Kidney epithelial cell (primary cell): ENCODE measurements at places on chromosomes 2 and 18. TPM values are rescaled to one million over a fixed set of nuclear protein-coding genes. Genes with fewer than 3 reads are reported as not detected.

Gene DBI
- 82.3 and 98.0 TPM in 2 replicates for total RNA-seq

Gene STAM2
- 25.7 and 32.2 TPM in 2 replicates for total RNA-seq

Gene GRHL1
- 6.2 and 7.0 TPM in 2 replicates for total RNA-seq

Gene NEU4
- not detected in 2 replicates for total RNA-seq

DNA sequence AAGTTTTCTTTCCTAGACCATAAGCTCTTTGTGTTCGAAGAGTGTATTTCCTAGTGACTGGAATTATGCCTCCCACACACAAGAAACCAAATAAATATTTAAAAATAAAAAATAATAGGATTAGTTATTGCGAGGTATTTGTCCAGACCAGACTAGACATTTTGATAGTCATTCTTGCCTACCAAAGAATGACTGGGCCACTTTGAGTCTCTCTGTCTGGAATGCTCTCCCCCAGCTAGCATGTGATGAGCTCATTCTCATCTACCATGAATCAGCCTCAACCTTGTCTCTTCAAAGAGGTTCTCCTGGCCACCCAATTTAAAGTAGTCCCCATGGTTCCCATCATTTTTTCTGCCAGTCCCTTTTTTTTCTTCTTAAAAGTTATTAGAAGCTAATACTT is 13.9 kb upstream of the DSC1 start:
- no peak for DNase-seq

- no peak for DNase-seq
Observed at GRCh38 chr18:48342125-48342524, 67.1 kb downstream of the ZBTB7C start.

DNA sequence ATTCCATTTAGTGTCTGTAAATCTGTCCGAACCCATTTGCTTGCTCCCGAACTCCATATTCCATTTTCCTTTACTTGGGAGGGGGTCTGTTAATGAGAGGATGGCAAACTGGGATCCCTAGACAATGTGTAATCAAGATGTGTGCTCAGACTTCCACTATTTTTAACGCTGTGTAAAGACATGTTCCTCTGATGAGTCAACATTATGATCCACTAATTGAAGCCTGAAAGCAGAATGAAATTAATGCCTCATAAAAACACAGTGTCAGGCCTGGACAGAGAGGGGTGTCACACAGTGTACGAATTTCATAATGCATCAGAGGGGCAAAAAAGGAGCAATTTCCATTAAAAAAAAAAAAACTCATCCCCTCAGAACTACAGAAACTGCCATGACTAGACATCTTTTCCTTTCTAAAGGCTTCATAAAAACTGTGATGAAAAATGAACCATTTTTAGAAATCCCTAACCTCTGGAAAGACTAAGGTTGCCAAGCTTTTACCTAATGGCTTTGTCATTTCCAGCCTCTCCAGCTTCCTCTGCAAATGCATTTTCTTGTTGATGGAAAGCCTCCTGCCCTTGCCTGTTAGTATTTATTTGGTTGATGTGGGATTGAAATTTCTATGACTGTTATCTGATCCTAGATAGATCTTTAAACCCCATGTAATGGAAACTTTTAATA is 209.2 kb upstream of the DCC start:
- DNase-seq = no peak

- DNase-seq = no peak
Observed at GRCh38 chr2:65914244-65914786, 481.9 kb upstream of the SPRED2 start.

DNA sequence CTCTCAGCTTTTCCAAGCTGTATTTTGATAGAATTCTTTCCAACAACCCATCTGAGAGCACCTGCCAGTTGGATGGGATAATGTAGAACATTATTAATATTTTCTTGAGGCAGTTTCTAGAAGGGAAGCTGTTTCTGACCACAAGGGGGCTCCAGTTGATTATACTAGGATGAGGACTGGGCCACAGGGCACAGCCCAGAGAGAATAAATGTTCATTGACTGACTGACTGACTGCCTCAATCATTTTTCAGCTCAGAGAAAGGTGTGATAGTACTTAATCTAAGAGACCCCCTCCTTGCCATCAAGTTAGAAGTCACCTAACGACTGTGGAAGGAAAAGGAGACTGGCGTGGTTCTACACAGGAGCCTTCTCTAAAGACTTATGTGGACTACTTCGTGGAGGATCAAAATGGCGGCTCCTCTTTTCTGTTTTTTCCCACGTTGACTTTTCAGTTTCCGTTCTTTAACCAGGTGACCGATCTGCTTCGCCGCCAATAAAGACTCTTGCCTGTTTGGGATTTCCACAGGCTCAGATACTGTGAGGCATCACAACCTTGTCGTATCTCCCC is 31.9 kb upstream of the CREG2 start:
- no peak for DNase-seq

GRCh38 chr2:192197357-192197756 is 2.6 kb upstream of the TMEFF2 start:
- no peak for DNase-seq

DNA sequence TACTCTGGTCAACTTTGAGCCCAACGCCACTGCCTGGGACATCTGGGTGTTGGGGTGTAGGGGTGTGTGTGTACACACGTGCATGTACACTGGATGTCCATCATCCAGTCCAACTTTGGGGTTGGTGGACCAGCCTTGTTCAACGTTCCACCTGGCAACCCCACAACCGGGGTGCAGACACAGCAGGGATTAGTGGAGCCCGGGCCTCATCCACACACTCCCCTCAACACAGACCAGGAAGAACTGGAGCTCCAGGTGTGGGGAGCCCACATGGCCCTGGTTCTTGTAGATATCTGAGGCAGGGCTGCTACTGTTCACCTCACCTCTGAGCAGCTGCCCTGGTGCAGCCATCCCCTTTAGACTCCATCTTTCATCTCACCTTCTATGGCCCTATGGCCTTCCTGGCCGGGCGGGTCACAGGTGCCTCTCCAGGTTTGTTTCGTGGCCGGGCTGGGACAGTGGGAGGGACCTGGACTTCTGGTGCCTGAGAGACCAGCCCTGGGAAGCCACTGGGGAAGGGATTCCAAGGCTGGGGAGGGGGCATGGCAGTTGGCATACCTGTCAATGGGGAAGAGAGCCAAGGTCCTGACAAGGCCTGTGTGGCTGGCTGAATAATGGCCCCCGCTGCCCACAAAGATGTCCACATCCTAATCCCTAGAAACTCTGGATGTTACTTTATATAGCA is 7.5 kb downstream of the NEU2 start:
- DNase-seq = no peak

- DNase-seq = no peak
Observed at GRCh38 chr2:170206246-170206645, 28.3 kb downstream of the MYO3B start.

- DNase-seq = no peak
Observed at GRCh38 chr2:156563994-156564753, 128.0 kb downstream of the GPD2 start.

DNA sequence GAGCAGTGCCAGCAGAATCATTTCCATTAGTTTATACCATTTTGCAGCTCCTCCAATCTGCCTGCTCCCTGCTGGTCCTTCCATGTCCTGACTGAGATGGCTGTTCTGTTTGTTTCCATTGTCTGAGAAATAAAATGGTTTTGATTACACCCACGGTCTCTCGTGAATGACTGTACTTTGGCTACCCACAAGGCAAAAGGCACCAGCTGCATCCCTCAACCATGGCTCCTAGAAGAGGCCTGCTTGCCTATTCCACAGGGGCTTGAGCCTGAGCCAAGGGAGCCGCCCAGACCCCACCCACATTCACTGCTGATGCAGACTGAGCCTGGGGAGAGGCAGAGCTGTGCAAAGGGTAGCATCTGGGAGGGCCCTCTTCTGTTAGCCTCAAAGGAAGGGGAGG is 31.2 kb downstream of the MARCHF4 start:
- no peak for DNase-seq

DNA sequence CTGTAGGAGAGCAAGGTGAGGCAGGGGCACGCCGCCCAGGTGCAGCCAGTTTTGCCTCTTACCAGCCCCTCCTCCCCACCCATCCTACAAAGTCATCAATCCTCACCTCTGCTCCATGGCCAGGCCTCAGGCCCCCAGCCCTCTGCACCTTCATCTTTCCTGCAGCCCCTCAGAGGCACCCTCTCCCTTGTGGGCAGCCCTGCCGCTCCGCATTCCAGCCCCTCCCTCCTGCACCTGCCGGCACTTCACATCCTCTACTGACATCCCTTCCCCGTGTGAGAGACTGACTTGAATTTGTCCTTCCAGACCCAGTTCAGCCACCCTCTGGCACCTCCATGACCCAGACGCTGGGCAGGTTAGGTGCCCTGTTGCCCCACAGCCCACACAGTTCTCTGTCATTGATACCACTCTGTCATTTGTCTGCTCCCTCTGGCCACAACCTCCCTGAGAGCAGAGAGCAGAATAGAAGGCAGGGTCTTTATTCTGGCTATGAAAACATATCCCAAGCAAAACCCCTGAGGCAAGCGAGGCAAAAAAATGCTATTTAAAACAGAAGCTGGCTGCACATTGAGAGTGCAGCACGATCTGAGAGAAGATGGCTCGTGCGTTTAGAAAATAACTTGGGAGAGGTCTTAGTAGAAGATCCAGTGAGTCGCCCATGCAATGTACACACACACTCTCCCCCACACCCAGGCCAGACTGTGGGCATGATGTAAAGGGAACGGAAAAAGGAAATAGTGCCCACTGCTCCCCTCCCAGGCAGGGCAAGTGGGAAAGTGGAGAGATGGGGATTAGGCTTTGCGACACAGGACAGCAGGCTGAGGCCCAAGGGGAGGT is 25.9 kb downstream of the SDC1 start:
- no peak for DNase-seq

- DNase-seq = no peak
Observed at GRCh38 chr2:54945391-54946219, 104.6 kb downstream of the RTN4 start.

DNA sequence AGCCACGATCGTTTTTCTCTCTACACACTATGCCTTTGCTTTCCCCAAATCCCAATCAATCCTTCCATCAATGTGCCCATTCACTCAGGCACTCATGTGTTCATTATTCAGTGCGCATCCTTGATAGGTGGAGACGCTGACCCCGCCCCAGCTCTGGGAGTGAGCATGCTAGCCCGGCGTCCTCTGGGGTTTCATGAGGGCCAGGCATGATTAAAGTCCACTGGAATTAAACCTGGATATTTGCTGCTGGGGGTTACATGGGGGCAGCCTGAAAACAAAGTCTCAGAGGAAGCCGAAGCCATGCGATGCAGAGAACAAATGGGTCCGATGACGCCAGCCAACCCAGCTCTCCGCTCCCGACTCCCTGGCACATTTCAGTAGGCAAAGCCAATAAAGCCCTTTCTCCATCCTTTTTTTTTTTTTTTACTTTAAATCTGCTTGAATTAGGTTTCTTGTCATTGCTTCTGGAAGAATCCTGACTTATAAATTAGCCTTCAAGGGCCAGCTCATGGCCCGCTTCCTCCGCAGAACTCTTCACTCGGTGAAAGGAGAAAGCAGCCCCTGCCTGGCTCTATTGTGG is 316.4 kb upstream of the ID2 start:
- no peak for DNase-seq
